Fibroblast of upper back skin (primary cell): ENCODE measurements at places on chromosomes 13 and 19.
A peak's percentile ranks its signal among the peaks of the same experiment; 100 is the strongest.

- DNase-seq, result no peak
Measured at GRCh38 chr13:25247360-25247759, 39.9 kb downstream of the MTMR6 start.

GRCh38 chr13:95117092-95117491 is 184.2 kb downstream of the ABCC4 start:
- DNase-seq, result no peak

DNA sequence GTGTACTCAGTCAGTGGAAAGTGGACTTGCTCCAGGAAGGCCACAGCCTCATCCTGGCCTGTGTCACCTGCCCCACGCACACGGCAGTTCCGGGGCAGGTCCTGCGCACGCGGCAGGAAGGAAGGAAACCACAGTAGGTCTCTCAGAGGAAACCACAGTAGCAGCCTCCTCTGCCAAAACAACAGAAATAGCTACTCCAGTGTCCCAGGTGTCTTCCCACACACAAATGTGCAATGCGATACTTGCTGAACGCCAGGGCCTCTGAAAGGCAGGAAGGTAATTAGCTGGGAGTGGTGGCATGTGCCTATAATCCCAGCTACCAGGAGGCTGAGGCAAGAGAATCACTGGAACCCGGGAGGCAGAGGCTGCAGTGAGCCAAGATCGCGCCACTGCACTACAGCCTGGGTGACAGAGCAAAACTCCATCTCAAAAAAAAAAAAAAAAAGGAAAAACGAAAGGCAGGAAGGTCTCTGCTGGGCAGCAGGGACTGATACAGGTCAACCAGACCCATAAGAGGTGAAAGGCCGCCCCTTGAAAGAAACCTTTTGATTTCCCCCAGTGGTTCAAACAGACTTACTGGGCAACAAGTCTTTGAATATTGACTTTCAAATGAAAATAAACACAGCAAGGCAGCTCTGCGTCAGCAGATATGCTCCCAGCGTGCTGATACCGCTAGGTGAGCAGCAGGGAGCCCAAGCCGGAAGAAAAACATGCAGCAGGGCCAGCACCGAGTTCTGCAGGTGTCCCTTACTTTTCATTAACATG is 49.5 kb downstream of the CRYL1 start:
- DNase-seq, result no peak

GRCh38 chr19:15379999-15380647 is 536 bp upstream of the AKAP8 start:
- peak; percentile 31 for DNase-seq

DNA sequence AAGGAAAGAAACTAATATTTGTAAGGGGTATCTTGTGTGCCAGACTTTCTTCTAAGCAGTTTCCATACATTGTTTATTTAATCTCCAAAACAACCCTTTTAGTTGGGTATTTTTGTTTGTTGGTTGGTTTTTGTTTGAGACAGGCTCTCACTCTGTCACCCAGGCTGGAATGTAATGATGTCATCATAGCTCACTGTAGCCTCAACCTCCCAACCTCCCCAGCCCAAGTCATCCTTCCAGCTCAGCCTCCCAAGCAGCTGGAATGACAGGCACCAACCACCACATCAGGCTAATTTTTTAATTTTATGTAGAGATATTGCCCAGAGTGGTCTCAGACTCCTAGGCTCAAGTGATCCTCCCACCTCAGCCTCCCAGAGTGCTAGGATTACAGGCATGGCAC is 41.2 kb upstream of the LSM14A start:
- no peak for DNase-seq

GRCh38 chr13:76516013-76516412 is 370.2 kb downstream of the KCTD12 start:
- peak; percentile 70 for DNase-seq

GRCh38 chr19:51422053-51422448 is 4.6 kb upstream of the SIGLEC10 start:
- DNase-seq, result peak; percentile 59

DNA sequence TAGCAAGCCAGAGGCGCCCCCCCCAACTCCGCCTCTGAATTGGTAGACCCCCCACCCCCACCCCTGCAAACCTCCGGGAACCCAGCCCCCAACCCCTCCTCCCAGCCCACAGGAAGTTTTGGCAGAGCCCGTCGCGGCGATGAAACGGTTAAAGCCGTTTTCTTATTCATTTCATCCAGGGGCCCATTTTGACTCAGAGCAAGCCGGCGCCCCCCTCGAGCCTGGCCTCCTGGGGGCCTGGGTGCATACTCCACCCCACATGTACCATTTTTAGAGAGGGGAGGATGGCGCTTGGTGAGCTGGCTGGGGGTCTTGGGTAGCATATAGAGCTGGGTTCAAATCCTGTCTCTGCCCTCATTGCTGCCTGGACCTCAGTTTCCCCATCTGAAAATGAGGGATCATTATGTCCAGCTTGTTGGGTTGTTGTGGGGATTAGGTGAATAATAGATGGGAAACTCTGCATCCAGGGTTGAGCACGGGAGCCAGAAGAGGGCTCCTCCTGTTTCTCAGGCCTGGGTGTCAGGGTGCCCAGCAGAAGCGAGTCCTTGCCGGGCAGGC is 7.9 kb upstream of the JUNB start:
- peak; percentile 70 for DNase-seq

DNA sequence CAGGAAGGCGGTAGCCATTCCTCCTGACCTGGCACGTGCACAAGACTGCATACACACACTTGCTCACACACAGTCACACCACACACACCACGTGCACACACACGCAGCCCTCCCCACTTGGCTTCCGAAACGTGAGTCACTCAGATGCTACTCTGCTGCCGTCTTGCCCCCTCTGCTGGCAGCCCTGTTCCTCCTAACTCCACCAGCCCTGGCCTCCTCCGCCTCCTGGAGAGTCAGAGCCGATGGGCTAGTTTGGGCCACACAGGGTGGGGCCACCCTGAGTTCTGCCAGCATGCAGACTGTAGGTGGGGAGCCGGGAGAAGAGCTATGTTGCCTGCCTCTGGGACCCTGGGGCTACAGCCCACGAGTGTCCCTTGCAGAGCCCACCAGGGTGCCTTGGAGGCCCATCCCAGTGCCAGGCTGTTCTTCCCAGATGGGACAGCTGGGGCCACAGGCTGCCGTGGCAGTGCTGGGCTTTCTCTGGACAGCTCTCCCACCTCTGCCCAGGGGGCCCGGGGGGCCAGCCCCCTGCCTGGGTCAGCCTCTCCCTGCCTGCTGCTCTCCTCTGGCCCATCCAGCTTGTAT is 12.1 kb downstream of the PIN1 start:
- DNase-seq, result peak; percentile 91

DNA sequence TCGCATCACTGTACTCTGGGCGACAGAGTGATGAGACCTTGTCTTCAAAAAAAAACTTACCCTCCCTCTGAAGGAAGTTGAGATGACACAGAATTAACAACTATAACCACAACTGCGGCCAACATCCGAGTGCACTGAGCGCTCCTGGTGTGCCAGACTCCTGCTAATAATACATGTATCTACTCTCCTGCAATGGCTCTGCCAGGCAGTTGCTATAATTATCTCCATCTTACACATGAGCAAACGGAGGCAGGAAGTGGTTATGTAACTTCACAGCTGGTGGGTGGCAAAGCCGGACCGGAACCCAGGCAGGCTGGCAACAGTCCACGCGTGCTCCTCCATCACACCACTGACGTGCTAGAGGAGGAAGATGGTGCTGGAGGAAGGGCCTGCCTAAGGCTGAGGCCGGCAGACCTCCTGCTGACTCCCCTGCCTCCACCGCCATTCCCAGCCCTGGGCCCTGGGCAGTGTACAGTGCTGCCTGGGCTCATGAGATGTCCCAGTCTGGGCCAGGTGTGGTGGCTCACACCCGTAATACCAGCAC is 12.6 kb downstream of the XRCC1 start:
- peak; percentile 67 for DNase-seq

- peak; percentile 50 for DNase-seq
Measured at GRCh38 chr13:63460462-63461090, 2044.9 kb upstream of the PCDH20 start.

GRCh38 chr19:30070968-30071632 is 129.1 kb downstream of the URI1 start:
- no peak for DNase-seq

- peak; percentile 85 for DNase-seq
Measured at GRCh38 chr19:17333611-17334413, 843 bp downstream of the ANO8 start.

- DNase-seq, result no peak
Measured at GRCh38 chr19:44032001-44032610, 6.9 kb downstream of the ZNF222 start.

- DNase-seq, result peak; percentile 24
Measured at GRCh38 chr19:40424637-40425449, 949 bp downstream of the SERTAD1 start.

DNA sequence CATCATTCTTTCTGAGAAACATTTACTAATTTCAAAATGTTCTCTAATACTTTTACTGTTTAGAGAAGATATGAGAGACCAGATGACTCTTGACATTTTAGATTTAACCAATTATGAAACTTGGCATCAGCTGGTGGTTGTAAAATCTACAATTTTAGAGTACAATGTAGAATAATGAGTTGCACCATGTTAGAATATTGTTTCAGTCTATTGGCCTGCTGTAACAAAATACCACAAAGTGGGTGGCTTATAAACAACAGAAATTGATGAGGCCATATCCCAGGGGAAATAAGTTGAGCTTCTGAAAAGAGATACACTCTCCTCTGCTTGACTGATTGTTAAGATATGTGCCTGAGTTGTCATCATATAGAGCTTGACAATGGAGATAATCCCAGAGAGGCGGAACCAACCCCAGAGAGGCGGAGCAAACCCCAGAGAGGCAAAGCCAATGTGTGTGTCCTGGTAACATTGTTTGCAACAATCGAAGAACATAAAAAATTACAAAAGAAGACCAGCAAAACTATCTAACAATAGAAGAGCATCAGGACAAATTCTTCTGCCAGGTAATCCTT is 373.0 kb upstream of the SLITRK1 start:
- DNase-seq, result no peak

GRCh38 chr19:42441049-42441445 is 1.7 kb downstream of the CXCL17 start:
- no peak for DNase-seq

DNA sequence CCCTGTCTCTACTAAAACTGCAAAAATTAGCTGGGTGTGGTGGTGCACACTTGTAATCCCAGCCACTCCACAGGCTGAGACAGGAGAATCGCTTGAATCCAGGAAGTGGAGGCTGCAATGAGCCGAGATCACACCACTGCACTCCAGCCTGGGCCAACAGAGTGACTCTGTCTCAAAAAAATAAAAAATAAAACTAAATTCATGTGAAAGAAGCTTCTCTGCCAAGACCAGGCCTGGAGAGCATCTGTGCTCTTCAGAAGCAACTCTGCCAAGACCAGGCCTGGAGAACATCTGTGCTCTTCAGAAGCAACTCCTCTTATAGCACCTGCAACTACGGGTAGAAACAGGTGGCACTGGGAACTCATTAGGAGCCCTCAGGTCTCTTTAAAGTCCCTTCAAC is 37.7 kb downstream of the CRYL1 start:
- peak; percentile 12 for DNase-seq

DNA sequence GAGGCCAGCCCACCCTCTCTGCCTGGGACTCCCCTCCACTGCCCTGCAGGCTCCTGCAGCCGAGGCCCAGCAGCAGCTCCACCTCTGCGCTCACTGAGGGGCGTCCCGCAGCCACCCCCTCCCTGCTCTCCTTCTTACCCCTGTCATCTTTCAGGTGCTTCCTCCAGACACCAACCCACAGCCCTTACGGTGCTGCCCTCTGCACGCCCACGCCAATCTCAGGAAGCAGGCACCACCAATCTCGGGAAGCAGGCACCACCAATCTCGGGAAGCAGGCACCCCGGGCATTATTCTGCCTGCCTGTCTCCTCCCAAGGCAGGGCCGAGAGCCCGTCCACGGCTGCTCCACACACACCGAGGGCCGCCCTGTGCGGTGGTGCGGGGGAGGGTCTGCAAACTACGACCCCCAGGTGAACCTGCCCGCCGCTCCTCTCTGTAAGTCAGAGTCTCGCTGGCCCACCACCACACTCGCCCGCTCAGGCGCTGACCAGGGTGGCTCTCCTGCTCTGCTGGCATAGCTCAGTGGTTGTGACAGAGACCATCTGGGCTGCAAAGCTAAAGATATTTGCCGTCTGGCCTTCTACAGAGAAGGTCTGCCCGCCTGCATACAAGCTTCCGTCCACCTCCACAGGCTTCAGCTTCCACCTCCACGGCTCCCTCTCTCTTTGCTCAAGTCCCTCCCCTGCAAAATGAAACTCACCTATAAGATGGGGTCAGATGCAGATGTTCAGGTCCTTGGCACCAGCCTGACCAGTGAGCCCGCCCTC is 2.9 kb downstream of the LSM7 start:
- DNase-seq, result no peak

DNA sequence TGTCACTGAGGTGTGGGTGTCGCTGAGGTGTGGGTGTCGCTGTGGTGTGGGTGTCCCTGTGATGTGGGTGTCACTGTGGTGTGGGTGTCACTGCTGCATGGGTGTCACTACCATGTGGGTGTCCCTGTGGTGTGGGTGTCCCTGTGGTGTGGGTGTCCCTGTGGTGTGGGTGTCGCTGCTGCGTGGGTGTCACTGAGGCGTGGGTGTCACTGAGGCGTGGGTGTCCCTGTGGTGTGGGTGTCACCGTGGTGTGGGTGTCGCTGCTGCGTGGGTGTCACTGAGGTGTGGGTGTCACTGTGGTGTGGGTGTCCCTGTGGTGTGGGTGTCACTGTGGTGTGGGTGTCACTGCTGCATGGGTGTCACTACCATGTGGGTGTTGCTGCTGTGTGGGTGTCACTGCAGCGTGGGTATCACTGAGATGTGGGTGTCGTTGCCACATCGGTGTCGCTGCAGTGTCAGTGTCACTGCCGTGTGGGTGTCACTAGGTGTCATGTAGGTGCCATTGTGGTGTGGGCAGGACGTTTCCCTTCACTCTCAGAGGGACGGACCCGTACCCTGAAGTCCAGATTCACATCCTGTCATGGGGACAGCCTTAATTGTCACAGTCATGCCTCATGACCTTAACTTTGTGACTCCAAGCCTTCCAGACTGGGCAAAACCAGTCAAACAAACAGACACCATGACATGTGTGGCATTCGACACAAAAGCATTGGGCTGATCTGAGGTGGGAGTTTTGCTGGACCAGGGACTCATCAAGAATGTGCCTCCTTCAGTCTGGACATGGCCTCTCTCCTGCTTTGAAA is 12.7 kb upstream of the GAS6 start:
- no peak for DNase-seq

- peak; percentile 72 for DNase-seq
Measured at GRCh38 chr13:74575729-74576125, 441.5 kb upstream of the KLF12 start.

DNA sequence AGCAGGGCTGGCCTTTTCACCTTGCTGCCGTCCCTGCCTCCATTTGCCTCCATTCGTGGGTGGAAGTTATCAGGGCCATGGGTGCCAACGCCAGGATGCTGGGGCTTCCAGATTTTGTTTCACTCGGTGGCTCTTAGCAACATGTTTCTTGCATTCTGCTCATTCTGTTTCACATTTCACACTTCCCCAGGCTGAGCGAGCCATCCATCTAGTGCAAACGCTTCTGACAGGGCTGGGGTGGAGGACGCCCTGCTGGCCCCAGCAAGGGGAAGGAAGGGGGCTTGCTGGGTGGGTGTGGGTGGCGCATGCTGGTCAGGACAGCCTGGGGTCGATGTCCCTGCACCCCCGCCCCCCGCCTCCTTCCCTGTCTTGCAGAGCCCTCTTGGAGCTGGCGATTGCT is 165.2 kb downstream of the URI1 start:
- no peak for DNase-seq
